Stimulated activated CD8-positive, alpha-beta memory T cell treated with anti-CD3 and anti-CD28 coated beads, Interleukin-7, amount 100 ng/mL, for 4 hours (primary cell): ENCODE measurements at places on chromosomes 5 and 9.

GRCh38 chr5:91311697-91312501 is 71.2 kb downstream of the ARRDC3 start:
- peak; percentile 58 for DNase-seq

- DNase-seq = no peak
Observed at GRCh38 chr9:107717529-107718314, 228.2 kb upstream of the KLF4 start.

- DNase-seq = no peak
Observed at GRCh38 chr9:71524516-71524915, 243.8 kb downstream of the CEMIP2 start.

- no peak for DNase-seq
Observed at GRCh38 chr5:142263346-142263745, 61.5 kb downstream of the SPRY4 start.

- DNase-seq = no peak
Observed at GRCh38 chr9:95516734-95517558, at the start of gene PTCH1. PTCH1 (minus strand) TSS chr9:95516971.

GRCh38 chr9:84937180-84937579 is 267.7 kb downstream of the NTRK2 start:
- DNase-seq = no peak

DNA sequence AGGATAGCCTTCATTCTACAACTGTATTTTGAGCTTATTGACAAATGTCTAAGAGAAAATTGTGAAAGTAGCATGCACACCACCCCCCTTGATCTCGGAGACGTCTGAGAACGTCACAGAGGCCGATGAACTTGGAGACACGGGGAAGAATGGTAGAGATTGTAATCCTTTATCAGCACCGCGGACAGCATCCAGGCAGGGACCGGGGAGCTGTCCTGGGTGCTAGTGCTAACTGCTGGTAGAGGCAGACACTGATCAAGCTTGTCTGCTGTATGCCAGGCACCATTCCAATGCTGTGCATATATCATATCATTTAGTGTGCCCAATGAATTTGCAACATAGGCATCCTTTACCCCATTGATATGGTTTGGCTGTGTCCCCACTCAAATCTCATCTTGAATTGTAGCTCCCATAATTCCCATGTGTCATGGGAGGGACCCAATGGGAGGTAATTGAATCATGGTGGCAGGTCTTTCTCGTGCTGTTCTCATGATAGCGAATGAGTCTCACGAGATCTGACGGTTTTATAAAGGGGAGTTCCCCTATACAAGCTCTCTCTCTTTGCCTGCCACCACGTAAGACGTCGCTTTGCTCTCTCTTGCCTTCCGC is 98.8 kb downstream of the LHX2 start:
- no peak for DNase-seq

GRCh38 chr5:141508440-141508797 is 19.5 kb downstream of the PCDHGC5 start:
- no peak for DNase-seq

GRCh38 chr9:88605512-88606362 is 70.8 kb downstream of the NXNL2 start:
- DNase-seq = no peak

DNA sequence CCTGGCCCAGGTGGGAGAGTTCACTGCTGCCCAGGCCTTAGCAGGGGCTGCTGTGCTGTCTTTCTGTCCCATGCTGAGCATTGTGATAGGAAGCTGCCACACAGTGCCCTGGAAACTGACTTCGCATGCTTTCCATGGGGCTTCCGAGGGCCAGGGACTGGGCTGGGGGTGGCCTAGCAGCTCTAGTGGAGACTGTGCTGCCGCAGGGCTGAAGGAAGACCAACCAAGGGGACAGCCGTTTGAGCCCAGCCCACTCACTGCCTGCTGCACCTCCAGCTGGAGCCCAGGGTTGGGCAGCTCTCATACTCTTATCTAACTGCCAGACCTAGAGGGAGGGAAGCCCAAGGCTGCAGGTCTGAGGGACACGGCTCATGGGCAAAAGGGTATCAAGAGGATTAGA is 79.2 kb downstream of the RGS3 start:
- DNase-seq = no peak

DNA sequence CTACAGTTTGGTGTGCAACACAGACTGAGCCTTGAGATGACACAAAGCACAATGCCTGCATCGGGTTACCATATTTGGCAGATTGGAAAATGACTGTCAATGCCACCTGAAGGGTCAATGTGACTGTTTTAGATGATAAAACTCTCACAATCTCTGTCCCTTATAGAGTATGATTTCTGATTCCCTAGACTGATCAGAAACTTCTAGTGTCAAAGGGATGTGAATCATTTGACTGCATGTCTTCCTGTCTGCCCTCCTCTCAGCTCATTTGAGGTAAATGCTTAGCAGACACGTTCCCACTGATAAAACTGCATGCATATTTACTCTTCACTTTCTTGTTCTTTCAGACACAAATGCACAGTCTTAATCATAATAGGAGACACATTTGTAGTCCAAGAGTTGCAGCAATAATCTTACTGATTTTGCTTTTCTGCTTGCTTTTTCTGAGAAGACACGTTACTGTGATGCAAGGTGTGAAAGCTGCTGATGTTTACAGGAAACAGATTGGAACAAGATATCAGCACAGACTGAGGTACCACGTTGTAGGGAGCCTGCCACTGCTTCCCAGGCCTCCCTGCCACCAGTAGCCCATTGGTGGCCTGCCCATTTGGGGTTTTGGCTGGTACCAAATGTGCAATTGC is 77.8 kb downstream of the GCNT4 start:
- no peak for DNase-seq

DNA sequence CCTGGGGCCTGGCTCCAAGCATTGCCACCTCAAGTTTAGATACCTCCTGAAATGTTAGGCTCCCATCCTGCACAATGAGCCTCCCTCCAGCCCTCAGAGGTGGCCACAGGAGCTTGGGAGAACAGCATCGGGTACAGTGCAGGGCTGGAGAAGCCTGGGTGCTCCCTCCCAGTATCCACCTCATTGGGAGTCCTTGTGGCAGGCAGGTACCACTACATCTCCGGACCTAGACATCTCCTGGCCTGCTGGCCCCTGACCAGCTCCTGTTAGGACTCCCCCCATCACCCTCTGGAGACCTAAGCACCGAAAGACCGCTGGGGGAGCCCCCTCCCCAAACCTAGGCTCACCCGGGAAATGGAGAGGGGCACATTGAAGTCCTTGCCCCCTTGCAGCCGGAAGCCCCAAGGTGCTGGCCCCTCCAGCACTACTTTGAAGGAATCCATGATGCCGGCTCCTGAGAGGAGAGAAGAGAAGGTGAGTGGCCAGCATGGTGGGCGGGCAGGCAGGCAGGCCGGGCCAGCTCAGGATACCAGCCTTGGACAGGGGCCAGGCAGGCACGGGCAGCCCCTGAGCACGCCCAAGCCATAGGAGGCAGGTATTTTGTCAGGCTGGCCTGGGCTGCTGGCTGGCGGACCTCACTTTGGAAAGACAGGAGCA is 1.2 kb downstream of the PDLIM7 start:
- no peak for DNase-seq

DNA sequence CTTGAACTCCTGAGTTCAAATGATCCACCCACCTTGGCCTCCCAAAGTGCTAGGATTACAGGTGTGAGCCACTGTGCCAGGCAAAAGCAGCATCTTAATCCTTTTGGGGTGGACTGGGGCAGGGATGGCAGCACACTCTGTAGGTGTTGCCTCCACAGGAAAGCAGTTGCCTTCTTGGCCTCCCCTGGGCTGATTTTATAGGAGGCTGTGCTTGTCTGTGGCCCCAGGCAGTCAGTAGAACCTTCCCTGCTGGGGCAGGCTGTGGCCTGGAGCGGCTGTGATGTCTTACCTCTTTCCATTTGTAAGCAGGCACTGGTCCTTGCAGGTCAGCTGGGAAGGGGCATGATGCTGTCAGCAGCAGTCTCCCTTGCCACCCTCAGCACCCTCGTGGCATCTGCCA is 49.8 kb downstream of the PRRC2B start:
- no peak for DNase-seq

GRCh38 chr9:106920091-106920490 is 57.1 kb downstream of the ZNF462 start:
- DNase-seq = no peak

GRCh38 chr9:94783102-94783682 is 56.7 kb downstream of the AOPEP start:
- peak; percentile 9 for DNase-seq

DNA sequence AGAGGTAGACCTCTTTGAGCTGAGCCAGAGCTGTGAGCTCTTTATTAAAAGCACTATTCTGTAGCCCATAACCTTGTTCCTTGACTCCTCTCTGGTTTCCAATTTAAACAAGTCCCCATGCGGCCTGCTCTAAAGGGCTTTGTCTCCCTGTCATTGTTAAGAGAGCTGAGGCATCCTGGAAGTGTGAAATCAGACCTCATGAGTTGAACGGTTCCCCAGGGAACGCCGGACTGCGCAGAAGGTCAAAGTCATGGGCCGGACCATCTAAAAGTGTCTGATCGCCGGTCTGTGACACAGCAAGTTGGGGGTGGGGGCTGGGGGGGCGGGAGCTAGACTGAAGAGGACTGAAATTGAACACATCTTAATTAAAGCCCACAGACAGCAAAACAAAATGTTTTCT is 265.8 kb downstream of the SLF1 start:
- DNase-seq = no peak

GRCh38 chr9:82563094-82563493 is 499.8 kb downstream of the RASEF start:
- no peak for DNase-seq

DNA sequence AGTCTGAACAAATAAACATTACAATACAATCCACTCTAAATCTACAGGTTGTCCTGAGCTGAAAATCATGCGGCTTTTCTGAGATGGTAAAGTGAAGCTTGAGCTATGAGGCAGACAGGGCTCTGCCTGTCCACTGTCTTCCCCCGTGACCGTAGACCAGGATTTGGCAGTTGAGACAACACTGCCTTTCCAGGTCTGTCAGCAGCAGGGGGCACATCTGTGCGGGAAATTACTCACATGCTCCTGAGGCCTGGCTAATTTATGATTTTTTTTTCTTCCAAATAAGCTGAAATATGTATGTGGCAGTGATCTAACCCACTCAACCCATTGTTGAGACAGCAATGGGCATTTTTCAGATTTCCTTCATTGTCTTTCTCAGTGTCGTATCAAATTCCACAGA is 307.9 kb downstream of the FBXL7 start:
- no peak for DNase-seq

- DNase-seq = no peak
Observed at GRCh38 chr5:104081232-104081631, 518.6 kb upstream of the NUDT12 start.
